ENCODE measurements at places on chromosomes 5 and 9.

- DNase-seq: no peak
Observed at GRCh38 chr5:4881366-4882002, 258.6 kb upstream of the ADAMTS16 start.

GRCh38 chr5:101160002-101160401, 256.9 kb upstream of the ST8SIA4 start:
- DNase-seq: no peak

DNA sequence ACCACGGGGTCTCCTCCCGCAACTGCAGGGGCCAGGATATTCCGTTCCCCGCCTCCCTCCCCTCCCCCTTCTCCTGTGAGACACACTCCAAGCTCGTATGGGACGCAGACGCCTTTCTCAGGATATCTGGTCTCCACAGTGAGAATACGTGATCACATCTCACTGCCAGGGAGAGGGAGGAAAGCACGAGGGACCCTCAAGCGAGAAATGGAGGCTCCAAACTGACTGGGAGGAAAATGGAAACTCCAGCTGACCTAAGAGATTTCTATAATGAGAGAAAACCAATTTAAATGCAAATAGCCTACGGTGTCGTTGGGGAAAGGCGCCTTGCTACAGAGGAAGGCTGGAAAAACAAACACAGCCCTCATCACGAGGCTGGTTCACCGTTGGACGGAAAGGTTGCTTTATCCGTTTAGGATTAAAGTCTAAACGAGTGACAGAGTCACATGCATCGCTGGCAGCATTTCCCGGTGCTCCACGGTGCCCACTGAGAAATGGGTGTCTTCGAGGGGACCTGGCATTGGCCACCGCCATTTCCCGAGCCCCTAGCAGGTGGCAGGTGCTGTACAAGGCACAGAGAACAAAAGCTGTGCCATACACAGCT, 116.9 kb upstream of the CPEB4 start:
- no peak for DNase-seq

DNA sequence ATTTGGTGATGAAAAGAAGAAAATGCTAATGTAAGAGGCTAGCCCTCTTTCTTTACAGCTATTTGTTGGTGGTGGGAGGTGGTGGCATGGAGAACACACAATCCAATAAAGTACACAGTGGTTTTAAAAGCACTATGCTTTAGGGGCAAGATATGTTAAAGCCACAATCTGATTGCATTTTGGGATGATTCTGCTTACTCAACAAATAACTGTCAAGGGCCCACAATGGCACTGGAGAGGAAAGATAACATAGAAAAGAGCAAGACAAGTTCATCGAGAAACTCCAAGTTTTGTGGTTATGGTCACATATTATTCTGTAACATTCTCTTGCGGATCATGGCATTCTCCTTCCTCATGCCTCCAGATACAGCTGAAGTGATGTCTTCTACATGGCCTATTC, 38.8 kb downstream of the OTP start:
- DNase-seq: no peak

GRCh38 chr5:57772512-57772911, 289.9 kb upstream of the ACTBL2 start:
- DNase-seq: no peak

DNA sequence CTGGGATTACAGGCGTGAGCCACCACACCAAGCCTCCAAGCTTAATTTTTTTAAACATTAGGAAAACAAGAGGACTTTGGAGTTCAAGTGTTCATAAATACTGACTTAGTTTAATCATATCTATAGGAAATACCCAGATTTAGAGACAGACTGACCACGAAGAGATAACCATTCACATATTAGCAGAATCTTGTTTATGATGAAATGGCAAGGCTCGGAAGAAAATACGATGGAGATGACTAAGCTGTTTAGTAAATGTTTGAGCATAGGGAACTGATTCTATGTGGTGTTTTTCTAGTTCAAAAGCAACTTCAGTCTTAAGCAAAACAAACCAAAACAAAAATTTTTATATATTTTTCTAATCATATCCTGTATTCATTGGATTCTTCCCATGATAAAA, 13.5 kb upstream of the TUSC1 start:
- no peak for DNase-seq

DNA sequence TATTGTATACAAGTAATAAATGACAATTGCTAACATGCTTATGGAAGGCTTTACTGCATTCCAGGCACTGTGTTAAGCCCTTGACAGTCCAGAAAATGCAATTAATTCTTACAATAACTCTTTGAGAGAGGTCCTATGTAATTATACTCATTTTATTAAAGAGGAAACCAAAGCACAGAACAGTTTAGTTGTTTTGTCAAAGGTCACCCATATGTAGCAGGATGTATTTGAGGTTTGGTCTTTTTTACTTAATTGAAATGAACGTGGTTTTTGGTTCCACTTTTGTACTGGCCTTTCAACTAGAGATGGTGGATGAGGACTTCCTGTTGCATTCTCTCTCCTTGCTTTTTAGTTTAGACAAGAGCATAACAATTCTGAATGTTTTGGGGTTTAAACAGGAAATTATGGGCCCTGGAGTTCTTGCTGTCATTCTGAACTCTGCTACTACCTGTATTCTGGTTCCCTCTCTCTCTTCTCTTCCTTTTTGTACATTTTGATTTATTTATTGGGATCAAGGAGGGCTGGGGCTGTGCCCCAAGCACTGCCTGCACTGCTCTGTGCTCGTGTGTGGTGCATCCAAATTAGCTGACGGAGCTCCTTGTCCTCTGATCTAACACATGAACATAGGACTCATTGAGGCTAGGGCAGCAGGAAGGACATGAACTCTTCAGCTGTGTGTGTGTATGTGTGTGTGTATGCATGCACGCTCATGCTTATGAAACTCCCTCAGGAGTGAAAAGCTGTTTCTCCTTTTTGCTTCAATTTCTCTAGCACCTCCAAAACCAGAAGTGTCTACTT, 47.4 kb downstream of the SLC28A3 start:
- DNase-seq: no peak

GRCh38 chr9:92754091-92754745, 10.4 kb downstream of the BICD2 start:
- no peak for DNase-seq

- peak; percentile 50 for DNase-seq
Observed at GRCh38 chr9:91727316-91727861, 222.6 kb downstream of the ROR2 start.

DNA sequence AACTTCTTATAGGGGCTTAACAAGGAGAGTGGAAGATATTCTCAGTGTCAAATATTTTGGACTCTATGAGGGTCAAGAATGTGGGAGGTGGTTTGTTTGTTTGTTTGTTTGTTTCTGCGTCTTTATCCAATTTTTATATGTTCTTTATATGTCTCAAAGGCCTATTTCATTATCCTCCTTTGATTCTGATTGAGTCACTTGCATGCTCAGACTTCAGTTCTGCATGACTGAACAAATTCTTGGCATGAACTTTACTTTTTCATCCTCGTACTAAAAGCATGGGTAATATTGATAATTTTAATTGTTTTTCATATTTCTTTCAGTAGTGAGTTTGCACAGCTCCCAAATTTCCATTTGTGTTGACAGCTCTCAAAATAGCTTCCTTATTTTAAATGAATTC, 19.2 kb upstream of the ERBIN start:
- DNase-seq: peak; percentile 68

- no peak for DNase-seq
Observed at GRCh38 chr9:127293328-127293727, 28.8 kb downstream of the GARNL3 start.

DNA sequence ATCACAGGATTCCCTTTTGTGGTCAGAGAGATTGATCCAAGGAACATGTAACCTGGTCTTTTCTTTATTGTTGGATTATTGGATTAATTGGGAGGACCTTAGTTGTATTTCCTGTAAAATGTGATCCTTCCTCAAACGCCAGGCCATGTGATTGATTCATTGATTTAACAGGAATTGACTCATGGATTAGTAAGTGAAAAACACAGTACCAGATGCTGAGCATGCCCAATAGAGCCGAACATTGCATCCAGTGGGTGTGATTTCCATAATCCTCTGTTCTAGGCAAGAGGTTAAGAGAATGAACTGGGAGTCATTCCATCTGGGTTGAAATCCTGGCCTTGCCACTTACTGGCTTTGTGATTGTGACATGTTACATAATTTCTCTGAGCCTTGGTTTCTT, 522.3 kb downstream of the MAT2B start:
- no peak for DNase-seq

GRCh38 chr5:172616730-172617129, 24.3 kb upstream of the NEURL1B start:
- DNase-seq: no peak

DNA sequence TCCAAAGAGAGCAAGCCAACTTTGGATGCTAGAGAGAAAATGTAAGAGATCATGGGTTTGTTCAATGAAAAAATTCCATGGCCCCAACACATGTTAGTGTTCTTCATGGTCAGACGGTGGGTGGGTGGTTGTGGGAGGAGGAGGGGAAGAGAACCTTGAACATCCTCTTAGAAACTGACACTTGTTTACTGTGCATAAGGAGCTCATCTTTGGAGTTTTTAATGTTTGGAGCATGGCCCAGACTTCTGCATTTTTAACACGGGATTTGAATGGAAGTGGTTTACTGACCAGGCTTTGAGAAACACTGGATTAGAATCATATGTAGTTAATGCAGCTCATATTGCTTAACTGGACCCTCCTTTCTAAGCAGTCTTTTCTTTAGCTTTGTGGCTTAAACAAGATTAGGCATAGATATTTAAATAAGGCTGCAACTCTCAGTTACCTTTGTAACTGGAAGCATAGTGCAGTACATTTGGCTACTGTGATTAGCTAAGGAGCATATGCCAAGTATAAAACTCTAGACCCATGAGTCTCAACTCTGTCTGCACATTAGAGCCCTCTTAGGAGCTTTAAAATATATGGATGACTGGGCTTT, 60.1 kb downstream of the FOCAD start:
- DNase-seq: no peak

DNA sequence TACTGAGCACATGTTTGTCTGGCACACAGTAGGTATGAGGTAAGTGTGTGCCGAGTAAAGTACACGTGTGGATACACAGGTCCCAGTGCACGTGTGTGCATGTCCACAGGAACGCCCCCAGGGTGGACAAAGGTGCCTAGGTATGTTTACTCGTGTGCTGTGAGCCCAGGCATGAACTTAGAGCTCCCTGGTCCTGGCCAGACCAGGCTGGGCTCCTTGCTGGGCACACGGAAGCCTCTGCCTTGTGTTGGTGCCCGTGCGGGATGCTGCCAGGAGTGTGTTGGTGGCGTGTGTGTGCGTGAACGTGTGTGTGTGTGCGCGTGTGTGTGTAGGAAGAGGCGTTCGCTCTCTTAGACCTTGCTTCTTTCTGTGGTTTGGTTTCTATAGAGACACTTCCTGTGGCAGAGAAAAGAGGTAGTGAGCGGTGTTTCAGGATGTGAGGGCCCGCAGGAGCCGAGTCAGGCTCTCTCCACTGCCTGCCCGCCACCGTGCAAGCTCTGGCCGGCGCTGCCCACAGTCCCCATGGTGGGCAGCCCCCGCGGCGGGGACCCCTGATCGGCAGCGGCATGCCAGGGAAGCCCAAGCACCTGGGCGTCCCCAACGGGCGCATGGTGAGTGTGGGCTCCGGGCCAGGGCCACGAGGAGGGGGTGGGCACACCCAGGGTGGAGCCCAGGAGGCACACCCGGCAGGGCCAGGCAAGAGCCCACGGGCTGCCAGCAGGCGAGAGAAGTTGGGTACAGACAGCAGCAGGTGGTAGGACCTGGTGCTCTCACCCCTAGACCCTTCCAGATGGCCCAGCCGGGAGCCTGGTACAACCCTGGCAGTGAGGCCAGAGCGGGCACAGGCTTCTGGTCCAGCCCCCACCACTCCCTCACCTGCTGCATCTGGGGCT, at the start of gene RGS14:
Gene RGS14 (plus strand): TSS at position 466 of the 893 bp plus-strand sequence. CDS start 101 bp downstream, at position 567.
- DNase-seq: no peak

- DNase-seq: no peak
Observed at GRCh38 chr5:174725261-174725990, 1.0 kb downstream of the MSX2 start.

DNA sequence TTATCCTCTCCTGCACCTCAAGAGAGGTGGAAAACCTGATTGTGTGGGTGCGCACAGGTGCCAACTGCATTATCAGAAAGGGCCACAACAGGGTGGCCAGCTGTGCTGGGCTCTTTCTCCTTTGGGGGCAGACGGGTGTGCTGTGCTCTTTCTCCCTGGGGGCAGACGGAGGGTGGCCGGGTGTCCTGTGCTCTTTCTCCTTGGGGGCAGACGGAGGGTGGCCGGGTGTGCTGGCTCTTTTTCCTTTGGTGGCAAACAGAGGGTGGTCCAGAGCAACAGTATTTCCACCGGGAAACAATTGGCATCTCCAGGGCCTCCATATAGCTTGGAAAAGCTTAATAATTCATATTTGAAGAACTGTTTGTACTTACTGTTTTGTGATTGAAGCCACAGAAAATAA, 6.8 kb downstream of the LMX1B start:
- DNase-seq: no peak

- no peak for DNase-seq
Observed at GRCh38 chr5:117999939-118000549, 988.3 kb downstream of the DTWD2 start.

- DNase-seq: no peak
Observed at GRCh38 chr9:98130576-98131228, 11.7 kb upstream of the TRIM14 start.

All from ACHN (cell line).